Activated gamma-delta T cell (primary cell): ENCODE measurements at places on chromosomes 3 and 15.

DNA sequence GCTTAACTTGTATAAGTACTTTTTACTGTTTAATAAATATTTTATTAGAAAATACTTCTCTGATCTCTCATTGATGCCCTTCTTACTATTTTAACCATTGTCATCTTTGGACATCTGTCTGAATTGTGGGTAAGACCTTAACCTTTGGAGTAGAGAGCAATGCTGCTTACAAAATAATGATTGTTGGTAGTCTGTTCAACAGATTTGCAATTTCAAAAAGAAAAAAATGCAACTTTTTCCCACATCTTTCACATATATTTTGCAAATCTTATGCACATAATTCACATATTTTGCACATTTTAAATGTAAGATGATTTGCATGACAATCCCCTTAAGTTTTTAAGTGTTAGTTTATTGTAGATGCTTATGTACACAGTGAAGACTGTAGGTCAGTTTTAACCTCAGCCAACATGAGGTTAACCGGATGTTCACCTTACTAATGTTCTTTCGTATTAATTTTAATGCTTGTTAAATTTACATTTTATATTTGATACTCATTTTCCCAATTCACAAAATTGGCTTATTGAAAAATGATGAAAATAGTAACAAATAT, 16.7 kb downstream of the C3orf38 start:
- no peak for DNase-seq

DNA sequence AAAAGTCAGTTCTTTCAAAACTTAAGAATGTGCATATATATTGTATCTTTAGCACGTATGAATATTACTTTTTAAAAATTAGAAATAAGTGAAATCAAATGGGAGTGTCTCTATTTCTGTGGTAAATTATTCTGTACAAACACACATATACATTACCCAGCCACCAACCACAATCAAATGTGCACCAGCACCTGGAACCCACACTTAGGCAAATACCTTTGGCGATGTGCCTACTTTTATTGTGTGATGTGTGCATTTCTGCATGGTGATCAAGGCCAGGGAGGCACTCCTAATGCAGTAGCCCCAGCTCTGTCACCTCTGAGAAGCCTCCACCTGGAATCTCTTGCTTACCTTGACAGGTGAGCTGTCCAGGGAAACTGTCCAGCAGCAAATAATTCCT, 76.9 kb downstream of the PIK3R4 start:
- no peak for DNase-seq

GRCh38 chr3:160224256-160224655, 966 bp upstream of the C3orf80 start:
- DNase-seq, result no peak

- no peak for DNase-seq
These were observed 14.0 kb upstream of the EMC3 start for GRCh38 chr3:10000686-10001085.

DNA sequence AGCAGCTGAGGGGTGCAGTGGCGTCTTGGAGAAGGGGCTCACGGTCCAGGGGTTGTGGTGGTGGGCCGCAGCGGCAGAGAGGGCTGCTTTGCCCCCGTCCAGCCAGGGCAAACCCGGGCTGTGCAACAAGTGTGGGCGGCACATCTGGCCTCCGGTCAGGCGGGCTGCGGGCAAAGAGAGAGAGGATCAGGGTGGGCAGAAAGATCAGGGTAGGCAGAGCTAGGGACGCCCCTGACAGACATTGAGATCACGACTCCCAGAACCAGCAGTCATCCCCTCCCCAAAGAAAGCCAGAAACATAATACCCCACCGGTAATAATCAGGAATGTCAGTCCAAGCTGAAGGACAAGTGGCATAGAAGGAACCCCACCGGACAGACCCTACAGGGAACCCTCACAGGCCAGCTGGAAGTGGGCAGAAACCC, 6.8 kb downstream of the GATA2 start:
- DNase-seq, result no peak

- no peak for DNase-seq
These were observed 43.7 kb upstream of the RBM5 start for GRCh38 chr3:50044976-50045375.

- no peak for DNase-seq
These were observed 13.6 kb downstream of the VPS39 start for GRCh38 chr15:42194513-42194912.

GRCh38 chr15:76011627-76012551, at the start of gene NRG4:
Gene NRG4, minus strand, starts transcription at chr15:76012424. Its CDS starts 1,194 bp downstream, at chr15:76011230.
- DNase-seq, result no peak

- DNase-seq, result no peak
These were observed 435 bp downstream of the RAB27A start for GRCh38 chr15:55289011-55289745.

DNA sequence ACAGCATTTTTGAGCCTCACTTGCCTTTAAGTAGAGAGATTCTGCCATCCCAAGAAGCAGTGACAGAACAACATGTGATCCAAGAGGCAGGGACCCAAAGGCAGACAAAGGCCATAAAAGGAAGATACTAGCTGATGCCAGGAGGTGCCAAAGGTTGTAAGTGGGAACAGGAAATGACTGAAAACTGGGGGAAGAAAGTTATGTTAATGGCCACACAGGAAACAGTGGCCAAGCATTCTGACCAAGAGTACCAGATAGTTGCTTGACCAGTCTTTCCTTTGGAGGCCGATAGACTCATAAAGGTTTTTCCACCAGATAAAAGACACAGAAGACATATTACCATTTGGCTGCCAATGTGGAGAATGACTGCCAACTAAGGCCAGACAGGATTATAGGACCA, 274.5 kb upstream of the PEX5L start:
- DNase-seq, result no peak

GRCh38 chr15:93694033-93694432, 537.3 kb upstream of the MCTP2 start:
- DNase-seq, result no peak

- no peak for DNase-seq
These were observed 16.5 kb upstream of the USP50 start for GRCh38 chr15:50562735-50563640.

DNA sequence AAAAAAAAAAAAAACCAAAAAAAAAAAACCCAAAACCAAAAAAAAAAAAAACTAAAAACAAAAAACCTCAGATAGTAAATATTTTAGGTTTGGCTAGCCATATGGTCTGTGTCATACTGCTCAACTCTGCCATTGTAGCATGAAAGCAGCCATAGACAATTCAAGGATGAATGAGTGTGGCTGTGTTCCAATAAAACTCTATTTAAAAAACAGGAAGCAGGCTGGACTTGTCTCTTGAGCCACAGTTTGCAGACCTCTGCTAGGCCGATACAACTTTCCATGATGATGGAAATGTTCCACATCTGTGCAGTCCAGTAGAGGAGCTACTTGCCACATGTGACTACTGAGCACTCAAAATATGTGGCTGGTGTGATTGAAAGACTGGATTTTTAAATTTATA, 11.1 kb downstream of the EFCAB12 start:
- DNase-seq, result no peak

- no peak for DNase-seq
These were observed 23.2 kb downstream of the THSD4 start for GRCh38 chr15:71138473-71138872.

- no peak for DNase-seq
These were observed 467.0 kb downstream of the FGF12 start for GRCh38 chr3:192260116-192261010.

GRCh38 chr15:40115670-40116093, 7.0 kb upstream of the BMF start:
- no peak for DNase-seq

- no peak for DNase-seq
These were observed 732.4 kb upstream of the BCHE start for GRCh38 chr3:166569589-166569988.

DNA sequence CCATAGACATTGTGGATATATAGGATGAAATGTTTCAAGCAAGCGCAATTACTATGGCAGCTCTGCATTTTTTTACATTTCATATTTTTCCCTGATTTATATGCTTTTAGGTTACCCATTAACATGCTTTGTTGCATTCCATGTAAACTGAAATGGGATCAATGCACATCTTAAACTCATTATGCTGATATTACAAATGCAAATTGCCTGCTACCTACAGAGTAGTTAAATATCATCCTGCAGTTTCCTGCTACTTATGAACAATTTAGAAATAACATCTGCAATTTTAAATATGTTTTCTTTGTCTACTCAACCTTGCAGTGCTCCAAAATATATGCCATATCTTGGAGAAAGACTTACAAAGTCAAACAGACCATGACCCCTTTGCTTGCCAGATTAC, 526.9 kb upstream of the NECTIN3 start:
- no peak for DNase-seq

- DNase-seq, result no peak
These were observed 30.4 kb upstream of the ALDH1A3 start for GRCh38 chr15:100849021-100849854.

DNA sequence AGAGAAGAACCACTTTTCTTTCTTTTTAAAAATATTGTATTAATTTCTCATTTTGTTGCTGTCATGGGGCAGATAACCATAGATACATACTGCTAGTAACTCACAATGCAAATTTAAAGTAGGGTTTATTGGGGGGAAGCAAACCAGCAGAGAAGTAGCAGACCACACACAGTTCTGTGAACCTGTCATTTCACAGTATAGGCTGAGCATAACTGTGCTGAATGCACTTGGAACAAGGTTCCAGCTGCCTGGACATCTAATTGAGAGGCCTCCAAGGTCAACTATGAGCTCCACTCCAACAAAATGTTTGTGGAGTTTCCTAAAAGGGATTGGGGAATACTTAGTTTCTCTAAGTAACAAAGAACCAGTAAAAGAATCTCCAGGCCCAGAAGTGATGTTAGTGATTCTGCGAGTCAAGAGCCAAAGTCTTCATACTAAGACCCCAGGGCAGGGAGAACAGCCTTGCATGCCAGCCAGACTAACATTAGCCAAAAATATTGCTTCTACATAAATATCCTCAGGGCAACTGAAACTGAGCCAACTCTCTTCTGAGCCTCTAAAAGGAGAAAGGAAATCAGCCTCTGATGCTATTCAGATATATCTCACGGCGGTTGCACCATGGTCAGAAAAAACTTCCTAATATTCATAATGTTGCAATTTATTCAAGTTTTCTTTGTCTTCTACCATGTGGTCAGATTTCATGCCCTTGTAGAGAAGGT, 856.4 kb upstream of the ALCAM start:
- no peak for DNase-seq

DNA sequence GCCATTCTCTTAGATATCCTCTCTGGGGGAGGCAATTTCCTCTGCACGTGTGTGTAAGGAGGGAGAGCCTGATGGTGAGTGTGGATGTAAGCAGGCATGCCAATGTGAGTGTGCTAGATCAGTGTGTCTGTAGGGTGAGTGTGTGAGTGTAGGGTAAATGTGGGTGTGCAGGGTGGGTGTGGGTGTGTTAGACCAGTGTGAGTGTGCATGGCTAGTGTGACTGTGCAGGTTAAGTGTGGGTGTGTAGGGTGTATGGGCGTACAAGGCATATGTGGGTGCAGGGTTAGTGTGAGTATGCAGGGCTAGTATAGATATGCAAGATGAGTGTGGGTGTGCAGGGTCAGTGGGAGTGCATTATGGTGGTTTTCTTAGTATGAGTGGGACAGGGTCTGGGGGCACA, 48.4 kb downstream of the ATP2B2 start:
- DNase-seq, result no peak

DNA sequence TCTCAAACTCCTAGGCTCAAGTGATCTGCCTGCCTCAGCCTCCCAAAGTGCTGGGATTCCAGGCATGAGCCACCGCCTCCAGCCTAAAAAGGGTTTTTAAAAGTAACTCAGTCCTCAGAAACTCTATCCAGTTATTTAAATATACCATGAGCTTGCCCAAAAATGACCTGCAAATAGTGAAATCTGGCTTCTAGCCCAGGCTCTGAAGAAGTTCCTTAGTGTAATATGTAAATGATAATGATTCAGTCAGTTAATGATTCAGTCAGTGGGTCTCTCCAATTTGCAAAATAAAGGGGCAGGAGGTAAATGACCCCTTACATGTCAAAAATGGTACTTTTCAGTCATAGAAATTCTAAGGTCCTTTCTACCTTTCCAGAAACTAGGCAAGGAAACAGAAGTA, 28.8 kb downstream of the LRRC2 start:
- no peak for DNase-seq

DNA sequence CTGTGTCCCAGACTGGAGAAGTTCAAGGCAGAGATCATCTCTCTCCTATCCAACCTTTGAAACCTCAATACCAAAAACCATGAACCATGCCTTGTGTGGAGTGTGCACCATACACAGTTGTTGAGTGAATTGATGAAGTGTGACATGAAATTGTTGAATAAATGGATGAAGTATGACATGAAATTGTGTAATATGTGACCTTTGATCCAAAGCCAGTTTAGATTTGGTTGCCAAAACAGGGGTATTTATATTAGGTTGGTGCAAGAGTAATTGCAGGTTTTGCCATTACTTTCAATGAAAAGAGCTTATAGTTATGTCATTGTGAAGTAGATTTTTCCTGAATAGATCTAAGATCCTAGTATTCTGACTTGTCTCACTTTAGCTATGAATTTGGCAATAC, 3.1 kb upstream of the MAGI1 start:
- no peak for DNase-seq

GRCh38 chr3:153029350-153029749, 132.7 kb upstream of the RAP2B start:
- no peak for DNase-seq

DNA sequence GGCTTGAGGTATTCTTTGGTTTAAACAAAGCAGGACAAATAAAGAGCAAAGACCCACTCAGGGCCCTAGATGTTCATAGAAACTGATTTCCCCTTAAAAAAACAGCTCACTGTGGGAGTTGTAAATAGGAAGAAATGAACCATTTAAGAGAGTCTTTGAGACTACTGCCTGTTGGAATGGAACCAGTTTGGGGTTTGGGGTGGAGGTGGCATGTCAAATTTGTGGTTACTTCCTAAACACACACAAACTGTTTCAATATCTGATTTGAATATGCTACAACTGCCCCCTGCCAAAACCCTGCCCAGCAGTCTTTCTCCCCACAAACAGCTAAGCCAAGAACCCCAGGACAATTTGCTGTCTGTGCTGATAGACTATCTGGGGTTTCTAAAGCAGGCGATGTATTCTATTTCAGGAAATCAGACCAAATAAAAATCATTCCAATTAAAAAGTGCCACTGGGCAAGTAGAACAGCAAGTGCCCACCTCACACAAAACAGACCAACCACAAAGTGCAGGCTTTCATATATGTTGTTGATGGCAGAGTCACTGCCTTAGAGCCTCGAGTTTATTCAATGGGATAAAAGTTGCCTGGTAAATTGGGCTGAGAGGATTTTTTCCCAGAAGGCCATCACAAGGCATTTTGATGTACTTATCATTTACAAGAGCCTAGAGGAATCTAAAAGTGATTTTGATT, 293.9 kb upstream of the PROK2 start:
- DNase-seq, result no peak

GRCh38 chr3:49775538-49775937, 10.8 kb downstream of the IP6K1 start:
- no peak for DNase-seq

DNA sequence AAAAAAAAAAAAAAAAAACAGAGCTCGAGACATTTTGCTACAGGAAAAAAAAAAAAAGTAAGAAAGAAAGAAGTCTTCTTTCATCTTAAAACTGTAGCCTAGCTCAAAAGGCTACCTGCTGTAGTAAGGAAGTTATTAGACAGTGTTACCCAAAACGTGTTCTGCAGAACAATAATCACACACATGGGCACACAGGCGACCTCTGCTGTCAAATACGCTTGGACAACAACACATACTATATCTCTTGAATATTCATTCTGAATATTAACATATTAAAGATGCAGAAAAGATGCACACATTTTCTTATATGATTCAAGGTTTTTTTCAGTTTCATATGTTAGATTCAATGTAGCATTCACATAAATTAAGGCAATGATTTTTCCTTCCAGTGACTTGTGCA, 215.8 kb downstream of the ROBO1 start:
- no peak for DNase-seq
